ENCODE measurements at places on chromosomes 4 and X.

GRCh38 chr4:188976644-188977115 lies 837.4 kb downstream of the TRIML1 start:
- no peak overlapping the region for H3K4me3 ChIP-seq
- no peaks in the 10 kb centered on the region for H3K36me3 ChIP-seq
- no peak overlapping the region for H3K27ac ChIP-seq
- no peaks in the 10 kb centered on the region for H3K4me1 ChIP-seq
- DNase-seq, result no peak

- no peaks in the 10 kb centered on the region for H3K4me1 ChIP-seq
- H3K27ac ChIP-seq, result no peak overlapping the region
- H3K27me3 ChIP-seq, result no peaks in the 10 kb centered on the region
- no peaks in the 10 kb centered on the region for H3K36me3 ChIP-seq
Measured at GRCh38 chrX:50613846-50614245, 143.2 kb upstream of the DGKK start.

DNA sequence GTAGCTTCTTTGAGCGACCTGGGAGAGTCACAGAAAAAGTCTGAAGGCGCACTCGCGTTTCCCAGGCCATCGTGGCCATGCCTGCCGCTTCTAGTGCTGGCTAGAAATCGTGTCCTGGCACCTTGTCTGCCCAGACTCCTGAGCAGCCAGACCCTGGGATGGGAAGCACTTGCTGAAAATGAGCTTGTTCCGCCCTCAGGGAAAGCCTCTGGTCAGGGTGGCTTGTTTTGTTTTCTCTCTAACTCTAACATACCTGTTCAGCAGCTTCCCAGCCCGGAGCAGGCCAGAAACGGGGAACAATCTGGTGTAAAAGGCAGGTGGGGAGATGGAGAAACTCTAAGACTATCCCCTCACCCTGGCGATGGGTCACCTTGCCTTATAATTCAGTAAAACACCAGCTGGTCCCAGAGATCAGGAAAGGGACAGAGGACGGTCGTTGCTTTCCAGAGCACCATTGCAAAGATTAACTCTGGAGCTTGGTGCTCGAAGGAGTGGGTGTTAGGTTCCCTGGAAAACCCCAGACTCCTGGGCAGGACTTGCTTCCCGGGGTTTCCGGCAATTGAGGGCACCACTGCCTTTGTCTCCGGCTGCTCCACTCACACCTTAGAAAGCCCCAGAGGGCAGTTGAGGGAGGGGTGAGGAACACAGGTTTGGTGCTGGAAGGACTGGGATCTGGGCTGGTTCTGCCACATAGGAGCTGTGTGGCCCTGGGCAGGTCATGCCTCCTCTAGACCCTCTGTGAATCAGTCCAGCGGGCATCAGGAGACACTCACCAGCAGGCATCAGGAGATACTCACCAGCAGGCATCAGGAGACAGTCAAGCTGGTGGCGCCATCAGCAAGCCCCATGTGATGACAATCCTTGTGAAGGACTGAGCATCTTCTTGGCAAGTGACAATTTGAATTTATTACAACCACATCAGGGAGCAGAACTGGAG lies 4.5 kb upstream of the SH3TC1 start:
- DNase-seq, result no peak
- no peaks in the 10 kb centered on the region for H3K27me3 ChIP-seq
- peaks cover 10% of the 10 kb centered on the region for H3K4me1 ChIP-seq
- no peaks in the 10 kb centered on the region for H3K36me3 ChIP-seq
- H3K4me3 ChIP-seq, result no peak overlapping the region
- no peak overlapping the region for H3K27ac ChIP-seq

DNA sequence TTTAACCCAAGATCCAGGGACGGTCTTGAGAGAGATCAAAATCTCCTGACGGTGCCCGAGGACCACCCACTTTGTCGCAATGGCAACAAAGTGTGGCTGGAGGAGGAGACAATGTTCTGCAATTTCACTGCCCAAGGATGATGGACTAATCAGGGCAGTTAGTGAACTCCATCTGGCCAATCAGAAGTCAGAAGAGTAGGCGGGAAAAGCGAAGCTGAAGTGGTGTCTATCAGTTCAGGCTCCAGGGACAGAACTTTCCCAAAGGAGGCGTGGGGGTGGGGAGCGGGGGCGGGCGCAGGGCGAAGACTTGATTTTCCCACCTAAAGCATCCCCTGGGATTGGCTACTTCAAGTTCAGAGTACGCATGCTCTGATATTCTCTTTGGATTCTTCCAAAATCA lies 25.6 kb downstream of the SPACA5B start:
- no peaks in the 10 kb centered on the region for H3K36me3 ChIP-seq
- H3K4me3 ChIP-seq, result no peak overlapping the region
- no peaks in the 10 kb centered on the region for H3K4me1 ChIP-seq
- peaks cover 7% of the 10 kb centered on the region for H3K27me3 ChIP-seq

- H3K4me3 ChIP-seq, result no peak overlapping the region
- no peaks in the 10 kb centered on the region for H3K27me3 ChIP-seq
- no peak overlapping the region for H3K27ac ChIP-seq
- H3K36me3 ChIP-seq, result no peaks in the 10 kb centered on the region
- H3K4me1 ChIP-seq, result no peaks in the 10 kb centered on the region
- DNase-seq, result no peak
Measured at GRCh38 chrX:108875548-108875947, 139.2 kb upstream of the IRS4 start.

- H3K36me3 ChIP-seq, result peaks cover 56% of the 10 kb centered on the region
- H3K4me1 ChIP-seq, result peaks cover 3% of the 10 kb centered on the region
- no peaks in the 10 kb centered on the region for H3K27me3 ChIP-seq
- DNase-seq, result no peak
- no peak overlapping the region for H3K27ac ChIP-seq
- H3K4me3 ChIP-seq, result no peak overlapping the region
Measured at GRCh38 chr4:154542271-154542879, 7.8 kb downstream of the PLRG1 start.

DNA sequence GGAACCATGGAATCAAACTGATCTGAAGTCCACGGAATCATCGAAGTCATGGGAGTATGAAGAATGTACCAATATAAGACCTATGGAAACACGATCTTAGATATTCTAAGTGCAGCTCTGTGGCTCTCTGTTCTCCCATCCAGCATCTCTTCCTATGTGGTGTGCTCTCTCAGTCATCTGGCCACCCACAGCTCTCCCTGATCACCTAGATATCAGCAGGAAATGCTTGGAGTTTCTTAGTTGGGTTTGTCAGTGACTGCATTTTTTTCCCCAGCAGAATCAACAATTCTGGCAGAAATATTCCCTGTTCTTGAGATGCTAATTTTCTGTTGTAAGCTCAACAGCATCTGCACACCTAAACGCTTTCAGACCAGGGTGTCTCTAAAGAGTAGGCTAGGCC lies 94.1 kb downstream of the GC start:
- no peak for DNase-seq
- no peak overlapping the region for H3K27ac ChIP-seq
- no peaks in the 10 kb centered on the region for H3K36me3 ChIP-seq
